Bronchial epithelial cell (primary cell): ENCODE measurements at places on chromosomes 6 and 20. TPM values are rescaled to one million over a fixed set of nuclear protein-coding genes. Genes with fewer than 3 reads are reported as not detected.

The LGSN gene
- under 0.01 TPM in 2 replicates for total RNA-seq

The GDAP1L1 gene
- total RNA-seq: not detected in 2 replicates

- DNase-seq: peak; percentile 21
Observed at GRCh38 chr6:75244063-75244584, 523 bp upstream of the COX7A2 start.

DNA sequence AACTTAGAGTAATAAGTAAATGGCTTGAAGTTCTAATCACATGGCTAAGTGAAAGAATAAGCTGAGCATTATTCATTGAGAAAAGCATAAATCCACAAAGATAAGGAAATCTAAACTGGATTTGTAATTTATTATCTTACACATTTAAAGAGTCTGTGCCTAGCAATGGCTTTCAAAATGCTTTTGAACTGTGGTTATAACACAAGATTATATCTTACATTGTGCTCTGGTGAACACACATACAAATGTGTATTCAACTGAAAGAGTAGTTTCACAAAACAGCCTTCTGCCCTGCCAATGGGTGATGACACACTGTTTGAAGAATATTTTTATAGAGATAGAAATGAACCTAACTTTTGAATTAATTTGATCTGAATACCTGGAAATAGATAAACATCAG is 83.3 kb downstream of the AFDN start:
- no peak for DNase-seq

DNA sequence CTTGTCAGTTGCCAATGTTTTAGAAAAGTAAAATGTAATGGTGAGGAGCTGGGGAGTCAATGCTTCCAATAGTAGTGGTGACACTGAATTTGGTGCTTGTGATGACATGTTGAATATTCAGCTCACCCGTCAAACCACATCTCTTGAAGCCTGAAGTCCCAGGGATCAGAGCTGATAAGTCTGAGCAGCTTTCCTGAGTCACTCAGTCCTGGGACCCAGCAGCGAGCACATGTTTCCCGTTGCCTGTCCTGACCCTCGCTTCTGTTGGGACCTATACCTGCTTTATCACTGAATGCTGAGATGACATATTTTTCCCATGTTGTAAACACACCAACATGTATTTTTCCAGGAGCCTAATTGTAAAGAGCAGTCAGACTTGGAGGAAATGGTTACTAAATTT is 693.6 kb downstream of the QKI start:
- no peak for DNase-seq
